ENCODE measurements at places on chromosomes 3 and 15.

DNA sequence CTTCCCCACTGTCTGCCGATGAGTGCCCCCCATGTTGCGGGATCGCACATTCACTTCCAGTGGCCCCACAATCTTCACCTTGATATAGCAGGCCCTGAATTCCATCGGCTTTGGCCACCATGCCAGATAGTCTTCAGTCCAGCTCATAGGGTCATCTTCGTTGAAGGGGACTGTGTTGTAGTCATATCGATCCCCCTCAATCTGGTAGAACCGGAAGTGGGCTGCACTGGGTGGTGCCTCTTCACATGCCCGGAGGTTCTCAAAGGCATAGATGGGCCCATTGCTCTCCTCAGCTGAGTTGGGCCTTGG lies 12.1 kb upstream of the CLPX start:
- DNase-seq = no peak

DNA sequence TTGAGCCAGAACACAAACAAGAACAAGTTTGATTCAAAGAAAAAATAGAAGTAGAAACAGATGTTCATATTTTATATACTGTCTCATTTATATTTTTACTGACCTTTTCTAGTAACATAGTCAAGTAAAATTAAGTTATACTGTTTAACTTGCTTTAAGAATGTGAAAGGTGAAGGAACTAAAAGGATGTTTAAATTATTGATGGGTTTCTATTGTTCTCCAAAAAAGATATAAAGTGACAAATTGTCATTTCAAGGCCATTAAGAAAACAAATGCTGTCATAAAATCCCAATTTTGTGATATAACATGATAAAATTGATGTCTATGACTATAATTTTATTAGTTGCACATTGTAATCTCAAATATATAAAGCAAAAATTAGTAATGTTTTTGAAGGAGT lies 7.3 kb downstream of the GPR149 start:
- no peak for DNase-seq

DNA sequence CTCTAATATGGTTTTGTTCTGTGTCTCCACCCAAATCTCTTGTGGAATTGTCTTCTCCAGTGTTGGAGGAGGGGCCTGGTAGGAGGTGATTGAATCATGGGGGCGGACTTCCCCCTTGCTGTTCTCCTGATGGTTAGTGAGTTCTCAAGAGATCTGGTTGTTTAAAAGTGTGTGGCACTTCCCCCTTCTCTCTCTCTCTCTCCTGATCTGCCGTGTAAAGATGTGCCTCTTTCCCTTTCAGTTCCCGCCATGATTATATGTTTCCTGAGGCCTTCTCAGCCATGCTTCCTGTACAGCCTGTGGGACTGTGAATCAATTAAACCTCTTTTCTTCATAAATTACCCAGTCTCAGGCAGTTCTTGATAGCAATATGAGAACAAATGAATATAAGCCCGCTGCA lies 33.1 kb downstream of the RETNLB start:
- DNase-seq = no peak

GRCh38 chr3:49657208-49657915 lies 16.8 kb upstream of the APEH start:
- no peak for DNase-seq

- no peak for DNase-seq
Observed at GRCh38 chr15:39407116-39407515, 173.8 kb upstream of the THBS1 start.

- no peak for DNase-seq
Observed at GRCh38 chr3:196886144-196886543, 18.4 kb downstream of the SENP5 start.

DNA sequence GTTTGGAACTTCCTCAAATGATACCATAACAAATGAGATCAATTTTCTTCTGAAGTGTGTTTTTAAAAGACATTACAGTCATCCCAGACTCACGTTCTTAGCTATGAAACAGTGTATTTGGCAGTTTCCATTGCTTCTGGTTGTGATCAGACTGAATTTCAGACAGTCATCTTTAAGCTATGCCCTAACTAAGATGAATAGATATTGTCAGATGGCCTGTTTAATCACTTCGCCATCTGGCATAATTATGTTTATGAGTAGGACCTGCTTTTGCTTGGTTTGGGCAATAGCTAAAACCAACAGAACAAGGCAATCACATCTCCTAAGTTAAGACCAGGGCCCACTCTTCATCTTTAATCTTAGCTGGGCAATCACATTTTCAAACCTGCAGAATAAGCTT lies 313.1 kb downstream of the SV2B start:
- no peak for DNase-seq

- no peak for DNase-seq
Observed at GRCh38 chr3:150035910-150036612, 65.4 kb upstream of the PFN2 start.

- DNase-seq = no peak
Observed at GRCh38 chr3:16482770-16483531, 30.5 kb downstream of the RFTN1 start.

GRCh38 chr3:167684388-167684993 lies 30.7 kb upstream of the WDR49 start:
- no peak for DNase-seq

DNA sequence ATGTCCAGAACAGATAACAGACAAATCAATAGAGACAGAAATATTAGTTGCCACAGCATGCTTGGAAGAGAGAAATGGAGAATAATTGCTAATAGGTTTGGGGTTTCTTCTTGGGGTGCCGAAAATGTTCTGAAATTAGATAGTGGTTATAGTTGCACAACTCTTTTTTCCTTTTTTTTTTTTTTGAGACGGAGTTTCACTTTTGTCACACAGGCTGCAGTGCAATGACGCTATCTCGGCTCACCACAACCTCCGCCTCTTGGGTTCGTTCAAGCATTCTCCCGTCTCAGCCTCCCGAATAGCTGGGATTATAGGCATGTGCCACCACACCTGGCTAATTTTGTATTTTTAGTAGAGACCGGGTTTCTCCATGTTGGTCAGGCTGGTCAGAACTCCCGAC lies 163.3 kb downstream of the PLCH1 start:
- no peak for DNase-seq

DNA sequence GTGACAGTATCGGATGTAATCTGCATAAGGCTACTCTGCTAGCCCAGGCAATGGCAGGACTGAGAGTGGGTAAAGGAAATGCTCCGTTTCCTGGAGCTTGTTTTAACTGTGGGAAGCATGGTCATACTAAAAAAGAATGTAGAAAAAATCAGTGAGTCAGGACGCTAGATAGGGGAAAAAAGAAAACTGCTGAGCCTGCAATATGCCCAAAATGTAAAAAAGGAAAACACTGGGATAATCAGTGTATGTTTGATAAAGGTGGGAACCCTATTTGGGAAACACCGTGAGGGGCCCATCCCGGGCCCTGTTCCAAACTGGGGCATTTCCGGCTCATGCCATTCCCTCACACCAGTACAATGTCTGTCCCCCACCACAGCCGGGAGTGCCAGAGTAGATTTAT lies 775.8 kb downstream of the ZPLD1 start:
- DNase-seq = no peak

DNA sequence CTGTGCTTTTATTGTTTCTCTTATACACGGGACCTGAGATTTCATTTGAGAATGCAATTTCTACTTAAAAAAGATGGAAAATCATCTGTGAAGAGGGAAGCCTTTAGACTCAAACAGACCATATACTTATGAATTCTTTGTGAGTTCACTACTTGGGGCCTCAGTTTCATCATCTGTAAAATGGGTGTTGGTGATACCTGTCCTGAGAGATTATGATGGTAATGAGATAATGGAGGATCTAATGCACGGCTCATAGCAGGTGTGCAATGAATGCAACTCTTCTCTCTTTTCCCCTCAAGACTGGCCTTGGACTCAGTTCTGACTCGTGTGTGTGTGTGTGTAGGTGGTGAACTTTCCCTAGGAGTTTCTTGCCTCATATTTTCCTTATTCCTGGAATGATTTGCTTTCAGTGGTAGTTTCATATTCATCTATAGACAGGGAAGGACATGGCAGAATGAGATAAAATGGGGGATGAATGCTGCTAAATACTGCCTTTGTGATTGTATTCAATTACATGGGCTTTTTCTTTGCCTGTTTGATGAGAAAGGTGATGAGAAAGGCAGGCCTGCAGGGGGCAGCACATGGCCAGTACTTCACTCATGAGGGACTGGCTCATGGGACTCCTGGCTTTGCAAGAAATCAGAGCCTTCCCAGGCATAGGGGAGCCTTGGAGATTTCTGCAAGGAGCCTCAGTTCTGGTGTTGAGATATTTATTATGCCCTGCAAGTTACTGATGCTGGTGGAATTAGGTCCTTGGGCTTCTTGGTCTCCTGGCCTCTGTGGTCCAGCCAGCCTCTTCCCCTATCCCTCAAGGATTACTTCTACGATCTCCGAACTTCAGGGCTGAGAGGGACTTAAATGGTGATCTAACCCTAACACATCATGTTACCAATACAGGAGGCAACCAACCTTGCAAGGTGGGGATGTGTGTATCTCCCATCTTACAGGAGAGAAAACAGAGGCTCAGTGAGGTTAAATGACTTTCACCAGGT lies 70.7 kb downstream of the RPLP1 start:
- peak; percentile 2 for DNase-seq

DNA sequence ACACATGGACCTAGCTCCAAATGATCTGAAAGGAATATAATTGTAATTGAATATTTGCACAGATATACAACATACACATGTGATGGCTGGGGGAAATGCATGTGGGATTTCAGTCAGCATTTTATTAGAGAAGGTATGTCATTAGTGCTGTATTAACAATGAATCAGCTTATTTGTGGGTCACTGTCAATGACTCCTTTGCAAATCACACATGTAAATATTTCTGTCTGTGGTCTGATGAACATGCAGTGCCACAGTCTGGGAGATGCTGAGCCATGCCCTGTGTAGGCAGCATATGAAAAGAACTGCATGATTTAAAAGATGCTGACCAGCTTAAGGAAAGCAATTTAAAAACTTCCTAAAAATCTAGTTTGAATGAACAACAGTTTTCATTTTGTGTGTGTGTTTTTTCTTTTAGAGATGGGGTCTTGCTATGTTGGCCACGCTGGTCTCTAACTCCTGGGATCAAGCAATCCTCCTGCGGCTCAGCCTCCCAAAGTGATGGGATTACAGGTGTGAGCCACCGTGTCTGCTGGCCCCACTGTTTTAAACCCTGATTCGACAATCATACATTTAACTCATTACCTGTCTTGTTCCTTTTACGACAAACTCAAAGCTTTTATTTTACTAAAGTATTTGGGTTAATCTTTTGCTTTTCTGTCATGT lies 803 bp upstream of the B3GNT5 start:
- DNase-seq = no peak

DNA sequence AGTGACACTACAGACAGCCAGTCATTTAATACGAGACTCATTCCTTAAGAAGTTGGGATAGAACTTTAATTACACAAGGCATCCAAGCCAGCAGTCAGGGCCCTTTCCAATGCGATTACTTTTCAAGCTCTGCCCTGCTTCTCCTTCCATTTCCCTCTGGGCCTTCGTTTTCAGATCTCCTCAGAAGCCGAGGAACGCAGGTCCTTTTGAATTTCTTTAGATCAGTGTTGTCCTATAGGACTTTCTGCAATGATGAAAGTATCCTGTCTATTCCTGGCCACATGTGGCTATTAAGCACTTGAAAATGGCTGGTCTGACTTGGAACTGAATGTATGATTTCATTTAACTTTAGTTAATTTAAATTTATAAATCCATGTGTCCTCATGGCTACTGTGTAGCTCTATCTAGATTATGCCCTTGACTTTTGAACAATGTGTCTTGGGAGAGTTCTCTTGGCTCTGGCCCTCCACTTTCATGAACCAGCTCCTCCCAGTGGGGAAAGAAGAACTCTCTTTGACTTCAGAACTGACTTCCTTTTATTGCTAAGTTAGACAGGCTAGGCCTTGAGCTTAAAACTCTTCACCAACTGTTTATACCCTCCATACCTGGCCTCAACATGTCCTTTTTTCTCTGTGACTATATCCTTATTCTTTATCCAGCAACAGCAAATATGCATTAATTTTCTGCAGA lies 22.6 kb downstream of the TGFBR2 start:
- DNase-seq = no peak

DNA sequence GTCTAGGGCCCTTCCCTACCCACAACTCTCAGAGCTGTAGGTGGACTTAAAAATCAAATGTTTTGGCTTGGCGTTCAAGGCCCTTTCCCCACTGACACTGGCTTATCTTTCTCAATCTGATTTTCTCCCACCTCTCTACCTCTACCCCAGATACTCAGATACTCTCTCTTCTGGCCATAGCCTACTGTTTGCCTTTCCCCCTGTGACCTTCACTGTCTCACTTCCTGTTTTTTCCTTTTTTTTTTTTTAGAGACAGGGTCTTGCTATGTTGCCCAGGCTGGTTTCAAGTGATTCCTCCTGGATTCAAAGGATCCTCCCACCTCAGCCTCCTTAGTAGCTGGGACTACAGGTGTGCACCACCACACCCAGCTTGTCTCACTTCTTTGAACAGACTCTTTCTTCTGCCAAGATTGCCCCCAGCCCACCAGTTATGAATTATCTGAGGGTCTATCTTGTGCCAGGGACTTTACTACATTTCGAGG lies 4.6 kb downstream of the CHRNB4 start:
- DNase-seq = no peak

DNA sequence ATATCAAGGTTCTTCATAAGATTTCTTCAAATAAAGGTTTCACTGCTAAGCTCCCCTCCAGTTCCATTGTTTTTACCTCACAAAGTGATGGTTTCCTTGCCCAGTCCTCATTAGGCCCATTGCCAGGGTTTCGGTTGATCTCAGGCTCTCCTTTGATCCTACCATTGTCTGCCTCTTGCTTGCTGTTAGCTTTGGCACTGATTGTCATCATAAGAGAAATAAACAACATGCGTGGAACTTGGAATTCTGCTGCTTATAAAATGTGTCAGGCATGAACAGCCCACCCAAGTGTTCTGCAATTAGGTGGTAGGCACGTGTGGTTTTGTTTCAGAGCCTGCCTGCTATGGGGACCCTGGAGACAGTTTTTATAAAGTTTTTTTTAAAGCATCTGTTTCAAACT lies 107.6 kb upstream of the BFSP2 start:
- no peak for DNase-seq

GRCh38 chr15:41492597-41493204 lies 973 bp upstream of the ITPKA start:
- no peak for DNase-seq

- no peak for DNase-seq
Observed at GRCh38 chr3:8778475-8778874, 9.1 kb upstream of the OXTR start.

GRCh38 chr15:34654625-34655024 lies 71.2 kb upstream of the GOLGA8B start:
- no peak for DNase-seq

DNA sequence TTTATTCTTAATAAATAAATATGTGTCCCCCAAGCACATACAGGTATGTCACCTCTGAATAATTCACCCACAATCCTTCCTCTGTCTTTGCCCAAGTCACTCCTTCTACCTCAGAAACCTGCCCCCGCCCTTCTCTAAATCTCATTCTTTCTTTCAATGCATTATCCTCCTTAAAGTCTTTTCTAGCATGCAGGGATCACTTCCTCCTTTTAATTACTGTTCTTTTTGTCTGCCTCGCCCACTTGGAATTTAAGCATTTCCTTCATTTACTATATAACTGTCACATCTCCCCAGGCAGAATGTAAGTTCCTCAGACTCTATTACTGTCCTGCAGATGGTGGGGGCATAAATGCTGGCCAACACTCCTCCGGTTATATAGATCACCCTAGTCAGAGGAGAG lies 7.8 kb downstream of the CCDC80 start:
- no peak for DNase-seq

GRCh38 chr3:156473341-156473740 lies 81.6 kb downstream of the SSR3 start:
- no peak for DNase-seq

GRCh38 chr3:194492001-194492400 lies 5.2 kb upstream of the ATP13A3 start:
- DNase-seq = no peak

- DNase-seq = no peak
Observed at GRCh38 chr15:39747326-39747725, 35.3 kb downstream of the FSIP1 start.

Data from NCI-H1048 (cell line).